EH (cell line): ENCODE measurements at places on chromosomes 2 and 18.
A peak's percentile ranks its signal among the peaks of the same experiment; 100 is the strongest.

DNA sequence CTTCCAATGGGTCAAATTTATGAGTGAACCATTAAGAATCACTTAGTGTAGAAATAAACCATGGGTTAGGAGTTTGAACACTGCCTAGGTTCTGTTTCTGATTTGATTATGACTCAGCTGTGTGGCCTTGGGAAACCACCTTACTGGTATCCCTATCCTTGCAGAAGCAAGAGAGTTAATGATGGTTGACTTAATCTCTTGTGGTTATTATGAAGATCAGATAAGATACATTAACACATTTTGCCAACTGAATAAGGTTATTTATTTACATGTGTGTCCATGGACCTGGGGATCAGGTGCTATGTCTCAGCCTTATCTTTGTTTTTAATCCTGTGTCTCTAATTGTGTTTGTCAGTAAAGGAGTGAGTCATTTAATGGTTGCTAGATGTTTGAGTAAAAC is 5.4 kb upstream of the KCNJ13 start:
- peak; percentile 68 for DNase-seq

- no peak for DNase-seq
Observed at GRCh38 chr2:80822999-80823398, 518.4 kb upstream of the LRRTM1 start.

DNA sequence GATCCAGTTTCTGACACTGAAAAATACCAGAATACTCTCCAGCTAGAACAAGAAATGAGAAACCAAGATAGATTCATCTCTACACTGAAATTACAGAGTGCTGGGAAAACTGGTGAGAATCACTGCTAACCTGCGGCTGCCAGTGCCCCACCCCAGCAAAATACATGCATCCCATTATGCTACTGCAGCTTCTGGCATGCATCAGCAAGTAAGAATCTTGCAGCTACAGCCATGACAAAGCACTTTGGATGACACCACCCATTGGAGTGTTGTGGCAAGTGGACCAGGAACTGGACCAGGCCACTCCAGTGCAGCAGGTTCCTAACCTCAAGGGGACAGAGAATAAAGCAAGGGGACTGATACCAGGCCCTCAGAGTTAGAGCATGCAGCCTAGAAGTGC is 378.8 kb upstream of the ETAA1 start:
- peak; percentile 7 for DNase-seq

- DNase-seq = no peak
Observed at GRCh38 chr18:60935041-60935910, 398.0 kb upstream of the CDH20 start.
